Activated CD8-positive, alpha-beta memory T cell treated with anti-CD3 and anti-CD28 coated beads, Interleukin-2, amount 10 ng/mL, durations not matched to agents 7 days and 5 days (primary cell): ENCODE measurements at places on chromosomes 1 and 21. TPM values are rescaled to one million over a fixed set of nuclear protein-coding genes. Genes with fewer than 3 reads are reported as not detected.

DNA sequence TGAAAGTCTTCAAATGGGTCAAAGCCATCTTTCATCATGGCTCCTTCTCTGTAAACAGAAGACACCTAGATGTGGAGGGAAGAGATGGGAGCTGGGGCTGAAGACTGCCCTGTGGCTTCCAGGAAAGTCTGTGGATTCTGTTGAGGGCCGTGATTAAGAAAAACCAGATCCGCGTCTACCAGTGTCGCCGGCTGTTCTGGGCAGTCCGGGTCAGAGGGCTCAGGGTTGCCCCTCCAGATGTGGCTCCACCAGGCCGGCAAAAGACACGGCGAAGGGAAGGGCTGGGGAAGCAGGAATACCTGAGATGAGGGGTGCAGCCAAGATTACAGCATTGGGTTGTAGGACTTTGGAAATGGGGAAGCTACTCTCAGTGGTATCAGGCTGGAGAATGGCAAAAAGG lies 162.6 kb downstream of the RHOU start:
- DNase-seq = no peak
- H3K4me1 ChIP-seq = no peaks in the 10 kb centered on the region
- no peak overlapping the region for H3K4me3 ChIP-seq
- peaks cover 3% of the 10 kb centered on the region for H3K27me3 ChIP-seq
- no peaks in the 10 kb centered on the region for H3K36me3 ChIP-seq
- H3K27ac ChIP-seq = no peak overlapping the region

Gene ACOT11
- 0.96 TPM for total RNA-seq

Gene GNAT2
- not detected for total RNA-seq

GRCh38 chr1:175841738-175842187 lies 98.4 kb upstream of the TNR start:
- no peak for DNase-seq
- H3K27me3 ChIP-seq = peaks cover 7% of the 10 kb centered on the region
- H3K4me1 ChIP-seq = no peaks in the 10 kb centered on the region
- H3K27ac ChIP-seq = no peak overlapping the region
- no peaks in the 10 kb centered on the region for H3K36me3 ChIP-seq
